ENCODE measurements at places on chromosomes 3 and 15. TPM values are rescaled to one million over a fixed set of nuclear protein-coding genes. Genes with fewer than 3 reads are reported as not detected.

SUCNR1 gene
- polyA plus RNA-seq: not detected

APPL1 gene
- 14.1 TPM for polyA plus RNA-seq

FAM3D gene
- not detected for polyA plus RNA-seq

PATL2 gene
- 0.12 TPM for polyA plus RNA-seq

GABRR3 gene
- polyA plus RNA-seq: not detected

SECISBP2L gene
- 33.6 TPM for polyA plus RNA-seq

HIGD2B gene
- not detected for polyA plus RNA-seq

ATRIP gene
- 6.3 TPM for polyA plus RNA-seq

IRAK2 gene
- 2.5 TPM for polyA plus RNA-seq

C2CD4A gene
- polyA plus RNA-seq: not detected

FGD5 gene
- polyA plus RNA-seq: not detected

DISP2 gene
- polyA plus RNA-seq: 0.23 TPM

CYP19A1 gene
- polyA plus RNA-seq: 0.06 TPM

STAB1 gene
- 0.01 TPM for polyA plus RNA-seq

TMEM45A gene
- 35.1 TPM for polyA plus RNA-seq

PPP1R14D gene
- not detected for polyA plus RNA-seq

CIB1 gene
- 60.5 TPM for polyA plus RNA-seq
